ENCODE measurements at places on chromosomes 16 and 17.
A peak's percentile ranks its signal among the peaks of the same experiment; 100 is the strongest.

DNA sequence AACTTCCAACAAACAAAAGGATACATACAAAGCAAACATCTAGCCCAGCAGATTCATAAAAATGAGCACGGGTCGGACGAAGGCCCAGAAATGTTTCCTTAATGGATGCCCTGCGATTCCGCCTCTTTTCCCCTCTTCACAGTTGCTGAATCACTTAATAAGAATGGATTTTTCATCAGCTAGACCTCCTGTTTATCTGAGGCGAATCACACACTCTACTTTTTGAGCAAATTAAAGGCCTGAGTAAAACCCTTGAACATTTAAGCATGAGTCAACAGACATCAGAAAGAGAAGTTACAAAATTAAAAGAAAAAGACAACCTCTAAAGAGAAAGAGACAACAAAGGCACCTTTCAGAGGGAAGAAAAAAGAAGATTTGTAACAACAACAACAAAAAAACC lies 44.7 kb downstream of the HS3ST3A1 start:
- DNase-seq = no peak

- DNase-seq = no peak
Measured at GRCh38 chr17:38320482-38320881, 23.3 kb downstream of the GPR179 start.

DNA sequence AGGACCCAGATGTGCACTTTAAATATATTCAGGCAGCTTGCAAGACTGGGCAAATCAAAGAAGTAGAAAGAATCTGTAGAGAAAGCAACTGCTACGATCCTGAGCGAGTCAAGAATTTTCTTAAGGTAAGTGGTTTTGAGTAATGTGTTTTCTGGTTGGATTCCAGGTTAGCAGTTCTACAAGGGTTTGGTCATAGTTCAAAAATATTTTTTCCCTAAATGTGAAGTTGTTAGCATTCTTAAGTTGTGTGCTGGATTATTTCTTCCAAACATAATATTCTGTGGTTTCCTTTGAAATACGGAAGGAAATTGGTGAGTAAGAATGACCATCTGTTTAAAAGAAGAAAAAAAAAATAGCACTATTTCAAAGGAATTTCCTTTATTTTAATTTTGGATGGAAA lies 38.4 kb downstream of the PTRH2 start:
- DNase-seq = no peak

DNA sequence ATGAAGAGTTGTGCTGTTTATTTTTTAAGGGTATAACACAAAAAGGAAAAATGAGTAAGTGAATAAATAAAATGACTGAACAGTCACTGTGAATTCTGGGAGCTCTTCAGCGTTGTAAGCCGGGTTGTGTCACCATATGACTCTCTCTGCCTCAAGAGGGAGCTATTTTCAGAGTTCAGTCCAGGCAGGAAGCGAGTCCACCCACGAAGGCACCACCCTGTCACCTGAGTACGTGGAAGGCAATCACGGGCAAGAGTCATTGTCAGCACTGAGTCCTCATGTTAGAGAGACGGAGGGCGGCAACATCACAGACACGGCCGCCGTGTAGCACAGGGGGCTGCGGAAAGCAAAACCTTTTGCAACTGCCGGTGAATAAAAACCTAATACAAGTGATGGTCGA lies 227.6 kb downstream of the UTP18 start:
- DNase-seq = no peak

GRCh38 chr16:72270531-72270930 lies 98.6 kb upstream of the PMFBP1 start:
- no peak for DNase-seq

GRCh38 chr17:66929591-66929990 lies 34.9 kb upstream of the CACNG4 start:
- DNase-seq = no peak

- DNase-seq = peak; percentile 15
Measured at GRCh38 chr16:66070140-66070917, 296.2 kb upstream of the CDH5 start.

GRCh38 chr16:73089420-73089819 lies 41.5 kb upstream of the ZFHX3 start:
- DNase-seq = no peak

- no peak for DNase-seq
Measured at GRCh38 chr17:65537845-65538674, 23.4 kb downstream of the AXIN2 start.

GRCh38 chr16:16027728-16028310 lies 78.4 kb downstream of the ABCC1 start:
- no peak for DNase-seq

DNA sequence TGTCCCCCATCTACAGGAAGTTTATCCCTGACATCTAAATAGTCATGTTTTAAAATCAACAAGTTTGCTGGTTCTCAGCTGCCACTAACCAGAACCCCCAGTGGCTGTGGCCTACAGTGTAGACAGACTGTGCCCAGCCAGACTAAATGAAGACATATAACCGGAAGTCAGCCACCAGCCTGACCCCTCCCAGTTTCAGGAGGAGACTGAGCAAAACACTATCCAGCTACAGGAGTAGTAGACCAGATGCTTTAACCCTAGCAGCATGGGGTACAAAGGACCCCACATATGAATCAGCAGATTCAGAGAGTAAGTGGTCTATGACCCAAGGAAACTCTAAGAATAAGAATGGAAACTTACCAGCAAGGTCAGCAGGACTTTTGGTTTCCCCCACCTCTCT lies 83.4 kb downstream of the HIC1 start:
- DNase-seq = no peak

DNA sequence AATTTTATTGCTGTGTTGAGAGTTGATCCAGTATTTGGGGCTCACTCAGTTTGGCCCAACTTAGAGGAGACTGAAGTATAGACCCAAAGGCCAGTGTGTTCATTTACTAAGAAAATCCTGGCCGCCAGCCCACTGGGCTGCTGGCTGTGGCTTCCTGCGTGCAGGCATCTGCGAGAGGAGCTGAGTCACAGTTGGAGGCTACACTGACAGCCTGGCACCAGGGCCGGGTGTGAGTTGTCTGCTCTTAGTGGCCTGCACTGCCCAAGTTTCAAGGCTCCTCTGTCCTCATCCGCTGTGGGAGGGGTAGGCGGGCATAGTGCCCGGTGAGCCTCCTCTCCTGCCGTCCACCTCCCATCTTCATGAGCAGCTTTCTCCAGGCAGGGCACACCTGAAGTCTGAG lies 54.2 kb downstream of the PLD6 start:
- peak; percentile 74 for DNase-seq

GRCh38 chr17:80082403-80083135 lies 18.8 kb upstream of the GAA start:
- peak; percentile 41 for DNase-seq

DNA sequence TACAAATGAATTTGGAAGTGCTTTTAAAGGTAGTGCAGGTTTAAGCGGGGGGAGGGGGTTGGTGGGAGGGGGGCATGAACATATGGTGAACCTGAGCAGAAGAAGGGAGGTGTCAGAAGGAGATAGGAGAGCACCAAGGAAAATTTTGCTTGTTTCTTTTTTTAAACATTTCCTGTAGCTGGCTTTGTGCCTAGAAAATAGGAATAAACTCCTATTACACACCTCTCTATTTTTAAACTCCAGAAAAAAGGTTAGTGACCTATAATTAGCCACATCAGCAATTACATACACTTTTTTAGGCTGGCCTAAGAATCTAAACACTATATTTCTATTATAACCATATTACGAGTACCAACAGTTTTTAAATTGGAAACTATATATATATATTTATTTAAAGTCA lies 159.1 kb downstream of the SKAP1 start:
- DNase-seq = no peak

- no peak for DNase-seq
Measured at GRCh38 chr16:30368122-30368791, 2.0 kb downstream of the TBC1D10B start.

- DNase-seq = peak; percentile 57
Measured at GRCh38 chr17:17044846-17045561, 2.7 kb downstream of the MPRIP start.

GRCh38 chr16:65068151-65068740 lies 53.6 kb downstream of the CDH11 start:
- peak; percentile 61 for DNase-seq

DNA sequence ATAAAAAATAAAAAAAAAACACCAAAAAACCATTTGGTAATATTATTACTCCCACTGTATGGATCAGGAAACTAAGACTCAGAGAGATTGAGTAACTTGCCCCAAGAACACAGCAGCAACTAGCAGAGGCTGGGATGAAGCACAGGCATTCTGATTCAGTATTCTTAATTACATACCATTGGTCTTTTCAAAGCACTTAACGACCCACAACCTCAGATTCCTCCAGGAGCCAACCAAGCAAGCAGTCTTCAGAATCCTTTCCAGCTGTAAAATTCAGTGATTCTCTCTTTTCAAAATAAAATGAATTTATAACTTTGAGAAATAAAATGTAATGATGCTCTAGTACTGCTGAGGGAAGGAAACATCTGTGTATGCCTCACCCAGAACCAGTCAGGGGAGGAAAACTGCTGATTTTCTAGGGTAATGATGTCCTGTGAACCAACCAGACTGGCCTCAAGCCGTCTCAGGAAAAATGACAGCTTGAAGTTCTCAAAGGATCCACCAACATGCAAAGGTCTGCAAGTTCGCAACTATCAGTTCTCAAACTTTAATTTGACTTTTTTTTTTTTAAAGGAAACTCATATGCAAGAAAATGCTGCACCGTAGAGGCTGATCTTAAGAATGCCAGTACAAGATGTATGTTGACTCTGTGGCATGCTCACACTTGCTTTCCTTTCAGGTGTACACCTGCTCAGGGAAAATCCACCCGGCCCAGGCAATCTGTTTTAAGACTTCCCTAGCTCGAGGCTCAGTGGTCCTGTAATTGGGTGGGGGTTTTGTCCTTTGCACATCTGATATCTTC lies 9.0 kb downstream of the CUEDC1 start:
- DNase-seq = no peak

DNA sequence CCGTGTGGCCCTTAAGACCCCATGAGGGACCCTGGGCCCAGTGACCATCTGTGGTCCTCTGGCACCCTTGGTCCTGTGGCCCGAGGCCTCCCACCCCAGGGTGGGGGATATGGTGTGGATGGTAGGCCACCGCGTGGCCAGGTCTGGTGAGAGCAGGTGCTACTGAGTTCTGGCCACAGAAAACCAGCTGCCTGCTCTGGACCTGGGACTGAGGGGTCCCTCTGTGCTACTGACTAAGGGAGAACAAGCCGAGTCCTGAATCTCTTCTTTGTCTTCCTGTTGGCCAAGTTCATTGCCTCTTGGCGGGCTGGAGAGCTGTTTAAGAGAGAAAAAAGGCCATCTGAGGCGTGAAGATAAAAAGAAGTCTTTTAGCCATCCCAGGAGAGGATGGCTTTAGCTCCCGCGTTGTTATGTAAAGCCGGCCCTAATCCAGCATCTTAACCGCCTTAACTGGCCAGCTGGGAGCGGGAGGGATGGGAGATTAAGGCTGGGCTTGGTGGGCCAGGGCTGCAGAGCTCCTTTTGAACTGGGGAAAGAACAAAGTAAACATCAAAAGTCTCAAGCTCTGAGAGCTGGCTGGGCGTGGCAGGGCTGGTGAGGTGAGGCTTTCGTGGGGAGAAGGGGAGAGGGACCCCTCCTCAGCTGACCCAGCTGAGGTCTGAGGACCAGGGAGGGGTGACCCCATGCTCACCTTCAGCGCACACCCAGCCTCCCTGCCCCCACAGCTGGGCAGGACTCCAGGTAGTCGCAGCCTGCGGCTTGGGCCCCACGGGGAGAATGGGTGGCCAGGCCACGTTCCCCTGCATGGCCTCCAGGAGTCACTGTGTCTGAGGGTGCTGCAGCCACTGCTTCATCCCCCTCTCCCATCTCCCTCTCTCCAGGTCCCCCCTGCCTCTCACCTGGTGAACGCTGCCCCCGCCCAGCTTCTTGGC lies 62.4 kb downstream of the NKD1 start:
- DNase-seq = peak; percentile 45

DNA sequence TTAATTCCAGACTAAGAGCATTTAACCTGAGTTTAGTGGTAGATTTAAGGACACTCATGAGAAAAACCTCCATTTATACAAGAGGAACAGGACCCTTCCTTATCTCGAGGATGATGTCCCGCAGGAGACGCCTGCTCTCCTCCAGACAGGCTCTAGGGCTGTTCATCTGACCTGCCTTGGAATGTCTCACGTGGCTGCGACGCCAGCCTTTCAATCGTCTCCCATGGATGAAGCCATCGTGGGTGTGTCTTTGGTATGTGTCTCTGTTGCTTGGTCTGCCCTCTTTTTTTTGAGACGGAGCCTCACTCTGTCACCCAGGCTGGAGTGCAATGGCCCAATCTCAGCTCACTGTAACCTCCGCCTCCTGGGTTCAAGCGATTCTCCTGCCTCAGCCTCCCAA lies 16.5 kb downstream of the CHMP6 start:
- DNase-seq = no peak

- DNase-seq = no peak
Measured at GRCh38 chr16:86051368-86052114, 152.6 kb downstream of the IRF8 start.

DNA sequence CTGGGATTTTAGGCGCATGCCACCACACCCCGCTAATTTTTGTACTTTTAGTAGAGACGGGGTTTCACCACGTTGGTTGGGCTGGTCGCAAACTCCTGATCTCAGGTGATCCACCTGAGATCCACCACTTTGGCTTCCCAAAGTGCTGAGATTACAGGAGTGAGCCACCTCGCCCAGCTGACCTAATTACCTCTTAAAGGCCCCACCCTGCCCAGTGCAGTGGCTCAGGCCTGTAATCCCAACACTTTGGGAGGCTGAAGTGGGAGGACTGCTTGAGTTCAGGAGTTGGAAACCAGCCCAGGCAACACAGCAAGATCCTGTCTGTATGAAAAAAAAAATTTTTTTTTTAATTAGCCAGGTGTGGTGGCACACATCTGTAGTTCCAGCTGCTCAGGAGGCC lies 2.9 kb upstream of the COASY start:
- DNase-seq = no peak

- no peak for DNase-seq
Measured at GRCh38 chr17:35018814-35019213, 38.5 kb downstream of the LIG3 start.

DNA sequence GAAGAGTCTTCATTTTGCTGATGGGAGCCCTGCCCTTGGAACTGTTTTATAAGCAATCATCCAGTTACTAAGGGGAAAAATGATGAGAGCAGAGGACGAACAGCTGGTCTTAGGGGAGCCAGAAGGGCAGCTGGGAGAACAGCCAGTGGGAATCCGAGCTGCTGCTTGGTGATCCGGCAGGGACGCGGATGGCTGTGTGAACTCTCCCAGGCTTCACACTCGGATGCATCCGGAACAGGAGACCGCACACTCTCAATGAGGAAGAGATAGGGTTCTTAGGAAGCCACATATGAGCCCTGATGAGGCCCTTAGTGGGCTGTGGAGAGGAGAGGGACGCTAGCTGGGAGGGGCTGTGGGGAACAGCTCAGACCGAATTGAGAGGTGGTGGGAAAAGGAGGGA lies 5.0 kb upstream of the CACNG5 start:
- DNase-seq = no peak

DNA sequence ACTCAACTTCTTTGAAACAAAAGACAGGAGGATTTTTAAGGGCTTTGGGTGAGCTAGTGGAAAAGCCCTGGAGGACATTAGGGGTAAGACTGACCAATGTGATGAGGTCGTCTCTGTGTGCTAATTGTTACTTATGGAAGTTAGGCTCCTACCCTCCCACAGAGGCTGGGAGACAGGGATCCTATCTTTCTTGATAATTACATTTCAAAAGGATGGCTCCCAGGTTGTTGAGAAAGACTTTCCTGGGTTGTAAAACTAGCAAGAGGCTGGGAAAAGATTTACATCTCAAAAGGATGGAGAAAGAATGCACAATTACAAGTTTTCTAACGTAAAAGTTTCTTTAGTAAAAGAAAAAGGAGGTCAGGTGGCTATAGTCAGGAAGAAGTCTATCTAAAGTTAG lies 605.8 kb upstream of the GOT2 start:
- no peak for DNase-seq

Measured in putamen (tissue), 1 donor.